ENCODE measurements at places on chromosomes 2 and 18. TPM values are rescaled to one million over a fixed set of nuclear protein-coding genes. Genes with fewer than 3 reads are reported as not detected.

DNA sequence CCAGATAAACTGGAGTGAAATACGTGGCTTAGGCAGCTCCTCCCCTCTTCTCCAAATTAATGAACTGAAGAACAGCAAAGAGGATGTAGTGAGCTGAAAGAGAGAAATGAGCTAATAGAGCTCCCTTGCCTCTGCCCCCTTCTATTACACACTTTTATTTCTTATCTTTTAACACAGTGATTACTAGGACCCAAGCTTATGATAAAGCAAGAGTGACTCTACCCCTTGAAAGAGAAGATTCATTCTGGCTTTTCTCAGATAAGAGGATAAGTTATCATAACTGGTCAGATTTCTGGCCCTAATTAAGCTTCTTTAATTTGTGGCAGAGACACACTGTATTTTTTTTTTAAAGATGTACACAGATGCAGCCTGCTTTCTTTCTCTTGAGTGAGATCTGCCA, 102.2 kb downstream of the MSTN start:
- no peak for DNase-seq

GRCh38 chr2:173644146-173644545, 289.5 kb downstream of the CDCA7 start:
- DNase-seq, result no peak

Gene LOXHD1
- not detected for total RNA-seq

DNA sequence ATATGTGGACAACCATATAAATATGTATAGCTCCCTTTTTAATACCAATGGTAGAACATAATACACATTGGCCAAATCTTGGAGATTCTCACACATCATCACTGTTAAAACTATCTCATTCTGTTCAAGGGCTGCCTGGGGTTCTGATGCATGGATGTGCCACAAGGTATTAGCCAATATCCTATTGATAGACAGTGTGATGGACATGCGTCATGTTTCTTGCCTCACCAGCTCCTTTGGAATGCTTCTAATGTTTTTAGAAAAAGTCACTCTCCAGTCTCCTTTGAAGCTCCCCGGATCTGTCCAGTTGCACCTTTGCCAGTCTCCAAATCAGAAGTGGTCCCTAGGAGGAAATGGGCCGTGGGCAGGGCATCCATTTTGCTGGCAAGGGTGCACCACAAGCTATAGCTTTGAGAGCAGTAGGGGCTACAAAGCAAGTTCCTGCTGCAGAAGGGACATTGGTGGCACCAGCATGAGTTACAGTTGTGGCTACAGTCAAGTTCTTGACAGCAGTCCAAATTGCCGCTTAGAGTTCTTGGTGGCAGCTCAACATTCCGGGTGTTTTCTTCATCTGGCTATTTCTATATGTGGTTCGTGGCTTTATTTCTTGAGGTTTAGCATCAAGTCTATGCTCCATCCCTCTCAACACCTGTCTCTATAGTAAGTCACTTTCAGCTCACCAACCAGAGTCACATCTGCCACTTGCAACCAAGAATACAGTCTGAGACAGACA, 25.1 kb upstream of the ATRAID start:
- no peak for DNase-seq

DNA sequence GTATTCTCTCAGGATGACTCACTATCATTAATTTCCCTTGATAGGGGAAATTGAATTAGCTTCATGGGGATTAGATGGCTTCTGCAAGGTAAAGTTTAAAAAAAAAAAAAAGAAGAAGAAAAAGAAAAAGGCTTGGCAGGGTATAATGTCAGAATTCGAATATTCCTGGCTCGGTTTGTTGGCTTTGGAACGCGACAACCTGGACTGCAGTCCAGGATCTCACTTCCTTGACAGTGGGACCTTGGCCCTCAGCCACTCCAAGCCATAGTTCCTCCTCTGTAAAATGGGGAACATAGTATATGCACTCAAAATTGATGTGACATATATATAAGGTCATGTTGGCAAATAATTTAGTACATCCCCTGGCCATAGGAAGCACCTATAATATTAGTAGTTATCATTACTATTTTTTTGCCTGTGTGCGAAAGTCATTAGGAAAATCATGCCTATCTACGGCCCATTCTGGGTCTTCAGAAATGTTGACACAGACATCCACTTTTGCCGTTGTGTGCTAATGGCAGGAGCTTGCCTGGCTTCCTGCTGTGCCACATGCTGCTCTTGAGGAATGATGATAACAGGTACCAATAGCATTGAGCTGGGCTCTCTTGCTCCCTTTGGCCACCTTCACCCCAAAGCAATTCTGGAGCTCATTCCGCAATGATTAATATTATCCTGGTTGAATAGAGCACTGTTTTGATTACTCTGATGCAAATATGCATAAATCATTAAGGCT, 97.9 kb downstream of the MTCL1 start:
- no peak for DNase-seq

GRCh38 chr2:102181919-102182635, 4.7 kb upstream of the IL1RL2 start:
- no peak for DNase-seq

DNA sequence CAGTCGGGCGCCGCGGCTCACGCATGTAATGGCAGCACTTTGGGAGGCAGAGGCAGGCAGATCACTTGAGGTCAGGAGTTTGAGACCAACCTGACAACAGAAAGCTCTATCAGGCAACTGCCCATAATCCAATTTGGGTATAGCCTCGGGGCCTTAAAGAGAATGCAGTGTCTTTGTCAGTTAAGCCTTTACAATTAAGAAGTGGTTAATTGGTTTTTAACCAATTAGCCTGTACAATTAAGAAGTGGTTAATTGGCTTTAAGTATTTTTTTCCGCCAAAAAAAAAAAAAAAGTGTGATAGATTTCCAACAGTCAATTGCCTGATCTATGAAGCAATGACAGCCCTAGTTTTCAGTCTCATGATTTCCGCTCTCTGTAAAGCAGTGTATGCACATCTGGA, 74.6 kb upstream of the NARS1 start:
- no peak for DNase-seq

DNA sequence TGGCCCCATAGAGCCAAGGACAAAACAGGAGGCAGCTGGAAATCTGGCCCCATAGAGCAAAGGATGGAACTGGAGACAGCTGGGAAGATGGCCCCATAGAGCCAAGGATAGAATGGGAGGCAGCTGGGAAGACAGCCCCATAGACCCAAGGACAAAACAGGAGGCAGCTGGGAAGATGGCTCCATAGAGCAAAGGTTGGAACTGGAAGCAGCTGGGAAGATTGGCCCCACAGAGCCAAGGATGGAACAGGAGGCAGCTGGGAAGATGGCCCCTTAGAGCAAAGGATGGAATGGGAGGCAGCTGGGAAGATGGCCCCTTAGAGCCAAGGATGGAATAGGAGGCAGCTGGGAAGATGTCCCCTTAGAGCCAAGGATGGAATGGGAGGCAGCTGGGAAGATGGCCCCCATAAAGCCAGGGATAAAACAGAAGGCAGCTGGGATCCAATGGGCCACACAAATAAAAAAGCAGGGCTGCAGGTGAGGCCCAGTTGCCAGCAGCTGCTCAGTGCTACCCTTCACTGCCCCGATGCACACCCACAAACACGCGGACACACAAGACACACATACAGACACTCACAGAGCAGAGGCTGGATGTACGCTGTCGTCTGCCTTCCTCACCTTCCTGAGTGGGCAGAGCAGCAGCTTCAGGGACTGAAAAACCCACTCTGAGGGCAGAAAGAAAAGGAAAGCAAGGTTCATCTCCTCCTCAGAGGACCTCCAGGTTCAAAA, 505.4 kb upstream of the MYT1L start:
- no peak for DNase-seq

Gene APCDD1
- not detected for total RNA-seq

GRCh38 chr2:215529271-215529670, 93.4 kb upstream of the FN1 start:
- DNase-seq, result no peak

Gene FAP
- not detected for total RNA-seq

Gene SETBP1
- total RNA-seq, result 0.25 TPM

DNA sequence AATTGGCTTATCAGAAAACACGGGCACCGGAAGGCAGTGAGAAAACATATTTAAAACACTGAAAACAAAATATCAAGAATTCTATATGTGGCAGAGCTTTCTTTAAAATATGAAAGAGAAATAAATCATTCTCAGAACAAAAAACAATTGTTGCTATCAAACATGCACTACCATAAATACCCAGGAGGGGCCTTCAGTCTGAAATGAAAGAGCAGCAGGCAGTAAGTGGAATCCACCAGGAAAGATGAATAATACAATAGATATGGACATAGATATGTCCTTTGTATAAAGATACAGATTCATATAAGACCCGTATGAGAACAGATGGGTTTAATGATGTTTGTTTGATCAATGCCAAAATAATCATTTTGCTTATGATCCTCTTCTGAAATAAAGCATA, 142.0 kb downstream of the TMEM18 start:
- no peak for DNase-seq

All from CD4-positive, alpha-beta T cell (primary cell).